Lung (tissue), 17 donors: ENCODE measurements at places on chromosomes 1 and 21. TPM values are rescaled to one million over a fixed set of nuclear protein-coding genes. Genes with fewer than 3 reads are reported as not detected.
A peak's percentile ranks its signal among the peaks of the same experiment; 100 is the strongest.

The VAV3 gene
- polyA plus RNA-seq = 8.0 TPM

DNA sequence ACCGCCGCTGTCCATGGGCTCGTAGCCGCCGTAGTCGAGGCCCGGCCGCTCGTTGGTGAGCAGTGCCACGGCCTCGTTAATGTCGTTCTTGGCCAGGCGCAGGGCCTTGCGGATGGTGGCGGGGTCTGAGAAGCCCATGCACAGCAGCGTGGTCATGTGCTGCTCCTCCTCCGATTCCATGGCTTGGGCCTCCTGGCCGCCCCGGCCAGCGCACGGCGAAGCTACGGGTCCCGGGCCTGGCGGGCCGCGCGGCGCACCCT, 300 bp downstream of the USP24 start:
- H3K27me3 ChIP-seq = no peaks in the 10 kb centered on the region
- H3K36me3 ChIP-seq = no peaks in the 10 kb centered on the region
- peak overlapping the region; percentile 84 for H3K4me3 ChIP-seq
- no peaks in the 10 kb centered on the region for H3K4me1 ChIP-seq

DNA sequence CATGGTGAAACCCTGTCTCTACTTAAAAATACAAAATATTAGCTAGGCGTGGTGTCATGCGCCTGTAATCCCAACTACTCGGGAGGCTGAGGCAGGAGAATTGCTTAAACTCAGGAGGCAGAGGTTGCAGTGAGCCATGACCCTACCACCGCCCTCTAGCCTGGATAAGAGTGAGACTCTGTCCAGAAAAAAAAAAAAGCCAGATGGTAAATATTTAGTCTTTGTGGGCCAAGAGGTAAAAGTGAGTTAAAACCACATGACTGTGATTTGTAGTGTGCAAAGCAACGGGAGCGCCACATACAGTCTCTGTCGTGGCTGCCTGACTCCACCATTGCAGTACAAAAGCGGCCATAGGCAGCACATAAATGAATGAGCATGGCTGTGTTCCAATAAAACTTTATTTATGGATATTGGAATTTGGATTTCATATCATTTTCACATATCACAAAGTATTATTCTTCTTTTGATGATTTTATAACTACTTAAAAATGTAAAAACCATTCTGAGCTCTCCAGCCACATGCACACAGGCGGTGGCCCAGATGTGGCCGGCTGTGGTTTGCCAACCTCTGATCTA, 51.8 kb upstream of the CASZ1 start:
- no peak overlapping the region for H3K4me3 ChIP-seq
- no peak for DNase-seq
- H3K4me1 ChIP-seq = no peaks in the 10 kb centered on the region
- no peaks in the 10 kb centered on the region for H3K27me3 ChIP-seq
- no peak overlapping the region for H3K27ac ChIP-seq

The CHRM3 gene
- polyA plus RNA-seq = 0.91 TPM

GRCh38 chr1:165501970-165502348, 41.8 kb upstream of the LRRC52 start:
- H3K27ac ChIP-seq = no peak overlapping the region
- H3K4me3 ChIP-seq = no peak overlapping the region
- H3K4me1 ChIP-seq = no peaks in the 10 kb centered on the region
- H3K36me3 ChIP-seq = no peaks in the 10 kb centered on the region
- no peaks in the 10 kb centered on the region for H3K27me3 ChIP-seq

DNA sequence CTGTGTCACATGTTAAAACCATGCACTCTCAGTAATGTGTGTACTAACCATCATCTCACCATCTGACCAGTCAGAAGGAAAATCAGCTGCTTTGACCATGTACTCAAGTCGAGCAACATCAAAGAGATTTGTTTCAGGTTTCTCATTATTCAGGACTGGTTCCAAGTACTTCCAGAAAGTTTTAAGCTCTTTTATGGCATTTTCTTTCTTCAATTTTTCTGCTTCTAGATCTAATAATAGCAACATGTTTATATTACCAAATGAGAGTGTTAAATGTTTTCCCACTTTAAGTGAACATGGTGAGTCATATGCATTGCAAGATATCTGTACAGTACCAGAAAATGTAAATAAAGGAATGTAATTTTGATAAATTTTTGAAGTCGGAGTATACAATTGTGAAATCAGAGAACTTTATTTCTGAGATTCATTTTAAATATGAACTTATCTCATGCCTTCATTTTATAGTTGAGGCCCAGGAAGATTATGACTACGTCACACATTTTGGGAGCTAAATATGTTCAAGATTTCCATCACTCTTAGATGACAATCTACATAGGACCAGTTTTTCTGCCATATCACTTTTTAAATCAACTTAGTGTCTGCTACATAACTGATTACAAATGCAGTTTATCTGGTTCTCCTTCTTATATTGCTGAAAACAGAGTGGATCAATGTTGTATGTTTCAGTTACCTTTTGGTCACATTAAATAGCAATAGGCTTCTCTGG, 87.2 kb downstream of the SPAG17 start:
- no peak overlapping the region for H3K4me3 ChIP-seq
- no peaks in the 10 kb centered on the region for H3K27me3 ChIP-seq
- H3K27ac ChIP-seq = no peak overlapping the region
- DNase-seq = peak; percentile 27
- H3K4me1 ChIP-seq = no peaks in the 10 kb centered on the region

DNA sequence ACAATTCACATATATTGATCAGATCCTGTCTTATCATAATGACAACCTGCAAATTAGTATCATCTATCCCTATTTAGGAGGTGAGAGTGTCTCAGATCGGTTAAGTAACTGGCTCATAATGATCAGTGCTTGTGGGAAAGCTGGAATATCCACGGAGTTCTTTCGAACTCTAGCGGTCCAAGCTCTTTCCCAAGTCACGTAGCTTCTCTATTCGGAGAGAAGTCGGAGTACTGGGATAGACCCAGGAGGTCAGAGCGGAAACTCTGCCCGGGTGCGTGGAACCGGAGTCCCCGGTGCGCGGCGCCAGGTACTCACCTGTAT, 339 bp downstream of the PTGS2 start:
- H3K27me3 ChIP-seq = no peaks in the 10 kb centered on the region
- H3K27ac ChIP-seq = no peak overlapping the region
- DNase-seq = no peak
- H3K36me3 ChIP-seq = peaks cover 4% of the 10 kb centered on the region

The CITED4 gene
- 4.7 TPM for polyA plus RNA-seq

GRCh38 chr1:209805341-209805781, 581 bp downstream of the IRF6 start:
- H3K4me1 ChIP-seq = no peaks in the 10 kb centered on the region
- H3K4me3 ChIP-seq = peak overlapping the region; percentile 41
- peaks cover 6% of the 10 kb centered on the region for H3K27me3 ChIP-seq
- H3K27ac ChIP-seq = peak overlapping the region; percentile 88
- DNase-seq = peak; percentile 34

The TFAP2E gene
- 2.0 TPM for polyA plus RNA-seq

DNA sequence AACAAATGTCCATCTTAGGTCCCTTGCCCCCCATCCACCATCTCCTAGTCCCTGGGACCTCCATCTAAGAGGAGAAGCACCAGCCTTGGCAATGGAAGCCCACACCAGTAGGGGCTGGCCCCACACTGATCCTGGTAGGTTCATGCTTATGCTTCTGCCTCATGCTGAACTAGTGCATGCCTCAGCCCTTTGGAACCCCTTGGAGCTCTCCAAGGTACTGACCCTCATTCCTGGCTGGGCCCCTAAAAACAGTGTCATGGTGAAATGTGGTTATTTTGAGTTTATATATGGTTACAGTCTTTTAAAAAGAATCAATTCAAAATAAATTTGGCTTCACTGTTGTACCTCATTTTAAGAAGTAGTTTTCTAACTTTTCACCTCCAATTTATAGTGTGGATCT, 108.3 kb downstream of the HIVEP3 start:
- DNase-seq = peak; percentile 82
- H3K27me3 ChIP-seq = no peaks in the 10 kb centered on the region
- no peak overlapping the region for H3K27ac ChIP-seq

GRCh38 chr1:213163278-213163711, 112.3 kb downstream of the RPS6KC1 start:
- H3K27me3 ChIP-seq = no peaks in the 10 kb centered on the region
- peaks cover 3% of the 10 kb centered on the region for H3K36me3 ChIP-seq
- no peak overlapping the region for H3K27ac ChIP-seq

- no peaks in the 10 kb centered on the region for H3K4me1 ChIP-seq
- H3K4me3 ChIP-seq = no peak overlapping the region
- no peaks in the 10 kb centered on the region for H3K36me3 ChIP-seq
- H3K27ac ChIP-seq = no peak overlapping the region
These were observed 11.8 kb downstream of the DPH5 start for GRCh38 chr1:101013776-101014175.

- no peaks in the 10 kb centered on the region for H3K4me1 ChIP-seq
- H3K27me3 ChIP-seq = no peaks in the 10 kb centered on the region
- DNase-seq = no peak
- no peak overlapping the region for H3K27ac ChIP-seq
- H3K4me3 ChIP-seq = no peak overlapping the region
These were observed 63.2 kb downstream of the DIRAS3 start for GRCh38 chr1:67987046-67987799.

The SYT2 gene
- 0.01 TPM for polyA plus RNA-seq

- H3K27ac ChIP-seq = no peak overlapping the region
- H3K4me3 ChIP-seq = no peak overlapping the region
- H3K27me3 ChIP-seq = no peaks in the 10 kb centered on the region
- H3K36me3 ChIP-seq = no peaks in the 10 kb centered on the region
- DNase-seq = no peak
- peaks cover 9% of the 10 kb centered on the region for H3K4me1 ChIP-seq
These were observed 105.6 kb downstream of the PLPP3 start for GRCh38 chr1:56473582-56474270.

The PROK1 gene
- 0.05 TPM for polyA plus RNA-seq
